GOT3 (cell line): ENCODE measurements at places on chromosomes 6 and 20.

DNA sequence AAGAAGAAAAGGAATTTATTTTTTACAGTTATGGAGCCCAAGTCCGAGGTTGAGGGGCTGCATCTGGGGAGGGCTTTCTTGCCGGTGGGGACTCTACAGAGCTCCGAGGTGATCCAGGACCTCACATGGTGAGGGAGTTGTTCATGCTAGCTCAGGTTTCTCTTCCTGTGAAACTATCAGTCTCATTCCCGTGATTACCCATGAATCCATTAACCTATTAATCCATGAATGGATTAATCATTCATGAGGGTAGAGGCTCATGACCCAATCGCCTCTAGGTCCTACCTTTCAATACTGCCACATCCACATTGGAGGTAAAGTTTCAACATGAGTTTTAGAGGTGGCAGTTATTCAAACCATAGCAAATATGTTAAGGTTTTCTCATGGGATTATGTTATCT is 3.8 kb downstream of the DSE start:
- no peak for DNase-seq

GRCh38 chr6:84273048-84273809 is 45.8 kb upstream of the CEP162 start:
- DNase-seq, result no peak

- no peak for DNase-seq
Observed at GRCh38 chr6:69835414-69836179, 30.8 kb upstream of the COL19A1 start.

DNA sequence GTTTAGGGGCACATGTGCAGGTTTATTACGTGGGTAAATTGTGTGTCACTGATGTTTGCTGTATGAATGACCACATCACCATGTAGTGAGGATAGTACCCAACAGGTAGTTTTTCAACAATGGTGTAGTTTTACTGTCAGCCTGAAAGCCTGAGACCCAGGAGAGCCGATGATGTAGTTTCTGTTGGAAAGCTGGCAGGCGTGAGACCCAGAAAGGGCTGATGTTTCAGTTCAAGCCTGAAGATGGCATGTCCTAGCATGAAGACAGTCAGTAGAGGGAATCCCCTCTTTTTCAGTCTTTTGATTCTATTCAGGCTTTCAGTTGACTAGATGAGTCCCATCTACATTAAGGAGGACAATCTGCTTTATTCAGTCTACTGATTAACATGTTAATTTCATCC is 96.7 kb downstream of the KLHL32 start:
- DNase-seq, result no peak

- no peak for DNase-seq
Observed at GRCh38 chr6:28653876-28654275, 128.2 kb downstream of the GPX5 start.

- no peak for DNase-seq
Observed at GRCh38 chr20:39245685-39246311, 283.7 kb downstream of the DHX35 start.

GRCh38 chr6:46061497-46061896 is 45.8 kb upstream of the CLIC5 start:
- DNase-seq, result no peak

DNA sequence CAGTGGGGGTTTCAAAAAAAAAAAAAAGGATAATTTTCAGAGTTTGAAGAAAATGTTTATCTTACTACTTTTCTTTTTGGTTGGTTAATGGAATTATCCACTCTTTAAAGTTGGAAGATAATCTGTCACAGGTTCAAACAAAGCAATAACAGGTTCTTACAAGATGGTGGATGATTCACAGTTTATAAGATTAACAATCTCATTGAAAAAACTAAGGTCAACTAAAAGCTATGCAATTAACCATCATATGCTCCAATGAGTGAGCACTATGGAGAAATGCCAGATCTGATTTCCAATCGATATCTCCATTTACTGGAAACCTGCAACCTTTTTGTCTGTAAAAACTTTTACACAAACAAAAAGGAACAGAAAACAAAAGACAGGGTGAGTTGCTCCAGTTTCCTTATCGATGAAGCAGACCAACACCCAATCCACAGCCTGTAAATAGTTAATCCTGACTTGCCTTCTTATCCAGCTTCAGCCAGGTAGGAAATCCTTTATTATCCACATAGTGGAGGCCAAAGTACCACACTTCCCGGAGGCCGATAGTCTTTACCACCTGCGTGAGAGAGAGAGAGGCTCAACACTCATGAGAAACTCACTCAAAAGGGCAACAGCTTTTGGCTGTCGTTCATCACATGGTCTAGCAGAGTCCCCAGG is 32.4 kb downstream of the EZR start:
- DNase-seq, result no peak

GRCh38 chr6:220721-221475 is 71.4 kb upstream of the DUSP22 start:
- DNase-seq, result no peak

DNA sequence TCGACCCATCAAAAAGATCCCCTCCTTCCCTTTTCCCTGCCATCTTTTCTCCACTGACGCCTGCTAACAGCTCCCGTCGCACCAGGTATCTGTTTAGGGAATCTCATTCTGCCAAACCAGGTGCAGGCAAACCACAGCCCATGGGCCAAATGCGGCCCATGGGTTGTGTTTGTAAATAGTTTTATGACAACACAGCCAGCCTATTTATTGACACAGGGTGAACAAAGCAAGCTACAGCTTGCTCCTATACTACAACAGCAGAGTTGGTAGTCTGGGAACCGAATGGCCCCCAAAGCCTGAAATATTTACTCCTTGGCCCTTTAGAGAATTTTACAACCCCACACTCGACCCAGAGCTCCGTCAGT is 16.4 kb downstream of the NFATC2 start:
- no peak for DNase-seq

DNA sequence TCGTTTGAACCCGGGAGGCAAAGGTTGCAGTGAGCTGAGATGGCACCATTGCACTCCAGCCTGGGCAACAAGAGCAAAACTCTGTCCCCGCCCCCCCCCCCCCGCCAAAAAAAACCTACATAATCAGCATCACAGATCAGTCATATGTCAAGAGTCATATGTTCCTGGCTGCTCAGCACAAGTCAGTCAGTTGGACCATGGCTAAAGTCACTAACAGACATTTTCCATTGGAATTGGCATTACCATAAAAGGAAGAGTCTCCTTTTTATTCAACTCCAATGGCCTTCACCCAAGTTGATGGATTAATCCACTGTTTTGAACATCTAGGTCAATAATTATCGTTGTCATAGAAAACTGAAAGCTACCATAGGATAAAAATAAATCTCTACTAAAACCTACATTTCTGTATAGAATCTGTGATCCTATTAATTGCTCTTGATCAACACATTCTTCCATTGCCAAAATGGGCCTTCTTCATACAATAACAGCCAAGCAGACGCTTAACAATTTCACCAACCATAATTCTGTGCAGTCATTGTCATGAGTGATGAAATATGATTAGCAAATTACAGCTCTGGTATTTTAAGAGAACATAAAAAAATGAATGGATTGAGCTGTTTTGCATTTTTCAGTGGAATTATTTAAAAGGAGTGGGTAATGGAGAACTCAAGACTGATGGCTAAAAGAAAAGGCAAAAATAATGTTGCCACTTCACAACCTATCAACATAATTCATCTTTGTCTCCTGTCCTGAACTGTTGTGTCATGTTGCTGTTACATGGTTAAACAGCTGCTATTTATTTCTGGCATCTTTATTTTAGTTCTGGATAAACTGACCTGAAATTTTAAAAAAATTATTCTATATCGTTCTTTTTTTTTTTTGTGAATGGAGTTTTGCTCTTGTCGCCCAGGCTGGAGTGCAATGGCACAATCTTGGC is 555.5 kb upstream of the JARID2 start:
- DNase-seq, result no peak

- DNase-seq, result no peak
Observed at GRCh38 chr6:30893001-30893591, 8.8 kb downstream of the DDR1 start.

- DNase-seq, result no peak
Observed at GRCh38 chr20:63049191-63049518, 42.4 kb upstream of the BHLHE23 start.

DNA sequence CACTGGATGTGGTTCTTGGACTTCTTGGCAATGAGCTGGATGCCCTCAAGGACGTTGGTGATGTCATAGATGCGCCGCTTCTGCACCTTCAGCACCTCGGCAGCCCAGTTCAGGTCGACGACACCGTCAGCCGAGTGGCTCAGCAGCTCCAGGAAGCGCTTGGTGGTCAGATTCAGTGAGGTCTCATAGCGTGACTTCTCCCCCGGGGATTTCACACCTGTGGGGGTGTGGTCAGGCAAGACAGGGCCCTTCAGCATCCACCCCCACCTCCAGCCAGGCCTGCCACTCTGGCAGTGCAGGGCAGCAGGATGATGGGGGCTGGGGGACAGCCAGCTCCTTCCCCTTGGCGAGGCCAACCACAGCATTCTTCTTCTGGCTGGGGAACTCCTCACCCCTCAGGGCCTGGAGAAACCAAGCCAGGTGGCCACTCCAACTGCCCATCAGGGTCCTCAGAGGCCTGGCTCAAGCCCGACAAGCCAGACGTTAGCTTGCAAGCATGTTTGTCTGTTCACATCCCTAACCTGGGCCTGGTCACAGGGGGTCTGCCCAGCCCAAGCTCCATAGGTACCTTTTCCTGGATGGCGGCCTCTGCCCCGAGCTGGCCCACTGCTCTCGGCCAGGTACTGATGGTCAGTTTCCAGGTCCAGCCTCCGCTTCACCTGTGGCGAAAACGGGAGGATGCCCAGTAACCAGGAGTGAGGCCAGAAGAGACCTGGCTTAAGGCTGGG is 5.7 kb upstream of the NECAB3 start:
- DNase-seq, result no peak
